ENCODE measurements at places on chromosomes 4 and X.
A peak's percentile ranks its signal among the peaks of the same experiment; 100 is the strongest.

- no peak for DNase-seq
Observed at GRCh38 chr4:186902361-186902760, 178.7 kb upstream of the FAT1 start.

GRCh38 chr4:54607521-54607920 lies 50.2 kb upstream of the KIT start:
- no peak for DNase-seq

- no peak for DNase-seq
Observed at GRCh38 chr4:145176641-145177432, 3.6 kb downstream of the OTUD4 start.

- DNase-seq, result peak; percentile 11
Observed at GRCh38 chr4:44145868-44146267, 302.7 kb downstream of the KCTD8 start.

GRCh38 chrX:31021537-31021936 lies 50.3 kb downstream of the FTHL17 start:
- DNase-seq, result no peak

DNA sequence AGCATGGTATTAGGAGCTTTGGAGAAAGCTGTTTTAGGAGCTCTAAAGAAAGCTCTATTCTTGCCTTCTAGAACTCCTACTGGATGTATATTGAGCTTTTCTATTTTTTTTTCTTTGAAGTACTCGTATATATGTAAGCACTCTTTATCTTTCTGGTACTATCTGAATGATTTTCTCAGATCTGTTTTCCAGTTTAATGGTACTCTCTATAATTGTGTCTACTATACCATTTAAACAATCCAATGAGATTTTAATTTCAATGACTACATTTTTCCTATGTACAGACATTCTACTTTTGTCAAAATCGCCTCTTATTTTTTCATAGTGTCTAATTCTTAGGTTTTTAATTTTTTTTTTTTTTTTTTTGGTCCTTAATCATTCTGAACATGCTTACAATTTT lies 328.1 kb downstream of the DCTD start:
- DNase-seq, result no peak
